ENCODE measurements at places on chromosomes 12 and 14.

- no peak for ATAC-seq
Measured at GRCh38 chr12:15013634-15014179, 40.9 kb downstream of the PDE6H start.

- no peak for ATAC-seq
Measured at GRCh38 chr14:73718418-73719251, 4.5 kb upstream of the PNMA1 start.

DNA sequence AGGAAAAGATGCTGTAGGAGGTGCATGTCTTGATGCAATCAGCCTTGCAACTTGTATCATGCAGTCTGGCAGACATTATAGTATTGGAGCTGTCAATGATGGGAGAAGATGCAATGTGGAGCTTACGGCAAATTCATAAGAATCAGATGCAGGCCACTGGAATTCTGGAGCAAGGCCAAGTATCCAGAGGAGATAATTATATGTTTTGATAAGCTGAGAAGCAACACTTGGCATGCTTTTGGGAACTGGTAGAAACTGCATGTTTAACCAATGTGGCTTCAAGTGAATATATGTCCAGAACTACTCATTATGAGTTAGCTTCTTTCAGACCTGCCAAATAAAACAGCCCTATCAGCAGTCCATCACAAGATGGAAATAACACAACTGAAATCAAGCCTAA, 249.1 kb upstream of the PPFIA2 start:
- no peak for ATAC-seq

- ATAC-seq = no peak
Measured at GRCh38 chr12:56749359-56749758, 2.8 kb downstream of the PRIM1 start.

Data from esophagus mucosa (tissue), 1 donor.